Natural killer cell (primary cell): ENCODE measurements at places on chromosomes 3 and 15.

DNA sequence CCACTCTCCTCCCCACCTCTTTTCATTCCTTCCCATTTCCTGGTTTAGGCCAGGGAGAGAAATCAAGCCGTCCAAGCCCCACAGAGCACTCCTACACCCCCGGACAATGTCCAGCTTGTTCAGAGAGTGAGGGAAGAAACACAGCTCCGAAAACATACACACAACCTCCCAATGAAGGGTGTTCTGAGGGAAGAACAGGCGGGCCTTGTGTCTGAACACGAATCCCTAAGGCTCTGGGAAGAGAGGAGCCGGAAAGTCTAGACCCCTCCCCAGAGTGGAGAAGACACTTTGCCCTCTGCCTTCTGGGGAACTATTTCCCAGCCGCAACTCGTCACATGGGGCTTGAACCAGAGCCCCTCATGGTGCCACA is 30.5 kb downstream of the ACAN start:
- DNase-seq, result no peak

DNA sequence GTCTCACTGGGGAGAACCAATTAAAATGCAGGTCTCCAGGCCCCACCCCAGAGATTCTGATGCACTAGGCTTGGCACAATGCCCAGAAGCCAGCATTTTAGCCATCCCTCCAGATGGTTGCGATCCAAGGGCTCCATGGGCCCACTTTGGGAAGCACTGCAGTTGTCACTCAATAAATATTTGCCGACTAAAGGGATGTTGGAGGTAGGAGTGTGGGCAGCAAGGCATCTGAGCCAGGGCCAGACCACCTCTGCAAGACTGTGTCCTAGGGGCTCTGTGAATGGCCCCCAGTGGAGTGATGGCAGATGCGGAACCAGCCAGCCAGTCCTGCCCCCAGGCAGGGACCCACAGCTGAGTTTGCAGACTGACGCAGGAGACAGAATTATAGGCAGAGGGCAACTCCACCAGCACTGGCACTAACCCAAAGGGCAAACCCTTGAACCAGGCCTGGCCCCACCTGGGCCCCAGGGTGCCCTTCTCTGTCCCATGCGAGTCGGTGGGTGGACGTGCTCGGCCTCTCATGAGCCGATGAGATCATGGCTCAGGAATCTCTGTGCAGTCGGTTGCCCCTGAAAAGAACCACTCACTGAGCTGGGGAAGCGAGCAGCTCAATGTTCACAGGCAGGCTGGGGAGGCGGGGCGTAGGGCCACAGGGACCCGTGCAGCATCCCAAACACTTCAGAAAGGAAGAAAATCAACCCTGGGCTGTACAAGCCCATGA is 49.7 kb downstream of the SEMA5B start:
- no peak for DNase-seq

DNA sequence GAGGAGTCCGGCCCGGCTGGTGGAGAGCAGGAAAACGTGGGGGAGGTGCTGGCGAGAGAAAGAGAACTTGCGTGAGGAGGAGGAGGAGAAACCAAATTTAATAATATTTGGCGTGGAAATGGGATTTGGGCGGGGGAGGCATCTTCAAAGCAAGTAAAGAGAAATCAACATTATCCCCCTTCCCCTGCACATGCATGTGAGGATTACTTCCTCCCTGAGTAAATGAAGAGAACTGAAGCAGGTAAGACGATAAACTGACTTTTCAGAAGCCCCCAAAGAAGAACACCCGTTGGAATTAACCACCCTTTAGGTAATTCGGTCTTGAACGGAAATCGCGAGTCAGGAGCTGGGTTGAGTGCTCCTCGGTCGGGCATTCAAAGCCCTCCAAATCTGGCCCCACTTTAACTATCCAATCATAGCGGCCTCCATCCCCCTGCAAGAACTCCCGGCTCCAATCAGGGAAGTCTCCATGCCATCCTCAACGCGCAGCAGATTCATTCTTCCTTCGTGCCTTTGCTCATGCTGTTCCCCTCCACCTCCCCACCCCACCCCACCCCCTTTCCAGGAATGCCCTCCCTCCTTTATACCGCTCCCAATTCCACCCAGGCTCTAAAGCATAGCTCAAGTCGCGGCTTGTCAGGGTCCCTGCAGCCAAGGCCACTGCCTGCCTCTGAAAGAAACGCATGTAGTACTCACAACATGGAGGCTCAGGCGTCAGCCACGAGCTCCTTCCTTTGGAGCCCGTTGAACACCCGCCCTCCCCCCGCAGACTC is 545 bp upstream of the RFX7 start:
- DNase-seq, result peak; percentile 55

GRCh38 chr3:131142580-131142979 is 115.9 kb downstream of the NEK11 start:
- no peak for DNase-seq

DNA sequence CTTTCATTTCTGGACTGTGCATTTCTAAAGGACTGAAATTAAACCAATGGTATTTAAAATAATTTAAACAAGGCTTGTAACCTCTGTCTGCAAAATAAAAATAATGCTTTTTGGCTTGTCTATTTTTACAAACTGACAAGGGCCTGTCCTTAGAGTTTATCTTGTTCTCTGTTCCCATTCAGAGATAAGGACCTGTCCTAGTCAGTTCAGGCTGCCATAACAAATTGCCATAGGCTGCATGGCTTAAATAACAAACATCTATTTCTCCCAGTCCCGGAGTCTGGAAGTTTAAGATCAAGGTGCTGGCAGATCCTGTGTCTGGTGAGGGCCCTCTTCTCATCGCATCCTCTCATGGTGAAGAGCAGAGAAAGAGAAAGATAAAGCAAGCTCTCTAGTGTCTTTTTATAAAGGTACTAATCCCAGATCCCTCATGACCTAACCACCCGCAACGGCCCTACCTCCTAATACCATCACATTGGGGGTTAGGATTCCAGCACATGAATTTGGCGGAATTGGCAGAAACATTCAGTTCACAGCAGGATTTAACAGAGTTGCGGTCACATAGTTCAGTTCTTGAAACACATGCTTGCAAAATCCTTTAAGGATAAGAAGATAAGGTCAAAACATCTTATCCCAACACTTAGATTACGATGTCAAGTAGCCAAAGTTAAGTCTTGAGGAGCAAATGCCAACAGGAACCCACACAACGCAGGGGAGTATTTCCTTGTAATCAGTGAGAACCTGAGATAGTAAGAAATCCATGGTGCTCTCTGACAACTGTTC is 17.8 kb downstream of the KBTBD8 start:
- no peak for DNase-seq

DNA sequence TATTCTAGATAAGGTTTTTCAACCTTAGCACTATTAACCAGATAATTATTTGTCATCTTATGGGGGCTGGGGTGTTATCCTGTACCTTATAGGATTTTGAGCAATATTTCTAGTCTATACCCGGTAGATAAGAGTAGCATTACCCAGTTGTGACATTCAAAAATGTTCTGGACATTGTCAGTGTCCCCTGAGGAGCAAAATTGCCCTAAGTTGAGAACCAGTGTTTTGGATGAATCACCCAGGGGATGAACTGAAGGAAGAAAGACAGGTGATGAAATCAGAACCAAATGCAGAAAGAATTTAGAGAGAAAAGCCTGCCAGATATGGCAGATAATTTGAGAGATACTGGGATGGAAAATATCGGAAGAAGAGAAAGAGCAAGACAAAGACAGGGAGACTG is 58.2 kb downstream of the KCNH8 start:
- no peak for DNase-seq
